ENCODE measurements at places on chromosomes 12 and 14.

DNA sequence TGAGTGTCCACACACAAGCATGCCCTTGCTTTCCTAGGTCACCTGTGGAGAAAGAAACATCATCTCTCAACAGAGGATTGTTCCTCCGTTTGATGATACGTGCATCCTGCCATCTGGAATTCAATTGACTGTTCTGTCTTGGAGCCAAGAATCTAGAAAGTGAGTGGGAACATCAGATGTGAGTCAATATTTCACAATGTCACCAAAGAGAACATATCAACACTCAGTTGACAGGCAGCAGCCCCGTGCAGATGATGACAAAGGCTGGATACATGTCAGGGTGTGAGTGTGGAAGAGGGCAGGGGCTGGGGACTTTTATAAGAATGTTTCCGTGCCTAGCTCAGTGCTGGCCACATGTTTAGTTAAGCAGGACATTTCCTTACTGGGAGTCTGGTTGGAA lies 76.1 kb downstream of the TBC1D30 start:
- DNase-seq, result no peak

GRCh38 chr12:49983892-49984291 lies 11.1 kb downstream of the AQP6 start:
- DNase-seq, result peak; percentile 41

GRCh38 chr12:120944645-120945217 lies 33.6 kb upstream of the HNF1A start:
- peak; percentile 28 for DNase-seq

DNA sequence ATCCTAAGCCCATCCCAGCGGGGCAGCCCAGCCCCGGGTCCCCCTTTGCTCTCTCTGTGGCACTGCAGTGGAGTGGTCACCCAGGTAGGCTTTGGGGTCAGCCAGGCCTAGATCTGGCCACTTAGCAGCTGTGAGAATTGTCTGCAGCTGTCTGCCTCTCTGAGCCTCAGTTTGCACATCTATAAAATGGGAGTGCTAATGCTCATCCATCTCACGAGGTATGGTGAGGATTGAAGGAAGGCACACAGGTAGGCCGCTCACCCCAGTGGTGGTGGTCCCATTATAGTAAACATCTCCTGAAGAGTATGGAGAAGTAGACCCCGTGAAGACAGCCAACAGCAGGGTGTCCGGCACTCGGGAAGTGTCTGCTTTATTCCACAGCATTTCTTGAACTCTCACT lies 9.2 kb downstream of the FOXN4 start:
- no peak for DNase-seq

GRCh38 chr12:112116232-112117060 lies 7.9 kb upstream of the NAA25 start:
- no peak for DNase-seq

- no peak for DNase-seq
Observed at GRCh38 chr12:105083031-105083430, 1.2 kb downstream of the ALDH1L2 start.

- DNase-seq, result no peak
Observed at GRCh38 chr12:46332260-46332659, 40.3 kb downstream of the SLC38A2 start.

DNA sequence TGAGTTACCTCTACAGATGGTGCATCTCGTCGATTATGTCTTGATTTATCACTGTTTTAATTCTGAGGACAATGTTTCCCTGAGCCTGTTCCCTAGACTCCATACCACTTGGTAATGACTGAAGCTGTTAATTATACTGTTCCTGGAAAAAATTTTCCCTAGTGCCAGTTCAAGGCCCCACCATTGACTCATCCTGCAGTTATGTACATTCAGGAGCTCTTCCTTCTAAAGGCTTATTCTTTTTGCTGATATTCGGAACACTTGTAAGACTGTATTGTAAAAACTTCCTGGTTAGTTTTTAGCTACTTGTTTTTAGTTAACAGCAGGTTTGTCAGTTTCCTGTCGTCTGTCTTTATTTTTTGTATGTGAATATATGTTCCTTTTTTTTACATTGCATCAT lies 30.4 kb upstream of the PPP2R5E start:
- peak; percentile 30 for DNase-seq

GRCh38 chr12:29844667-29845066 lies 60.9 kb upstream of the TMTC1 start:
- no peak for DNase-seq

DNA sequence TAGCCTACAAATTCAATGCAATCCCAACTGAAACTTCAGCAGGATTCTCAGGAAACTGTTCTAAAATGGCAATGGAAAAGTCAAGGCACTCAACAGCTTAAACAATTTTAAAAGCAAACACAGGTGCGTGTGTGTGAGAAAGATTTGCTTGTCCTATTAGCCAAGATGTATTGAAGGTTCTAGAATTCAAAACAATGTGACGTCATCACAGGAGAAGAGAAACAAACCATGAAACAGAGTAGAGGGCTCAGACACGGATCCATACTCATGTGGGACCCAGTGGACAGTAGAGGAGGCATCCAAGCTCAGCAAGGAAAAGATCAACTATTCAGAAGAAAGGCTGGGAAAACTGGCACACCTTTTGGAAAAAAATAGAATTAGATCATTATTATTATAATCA lies 152.8 kb upstream of the DHRS4 start:
- DNase-seq, result no peak

- no peak for DNase-seq
Observed at GRCh38 chr12:132067182-132067581, 76.9 kb downstream of the DDX51 start.

DNA sequence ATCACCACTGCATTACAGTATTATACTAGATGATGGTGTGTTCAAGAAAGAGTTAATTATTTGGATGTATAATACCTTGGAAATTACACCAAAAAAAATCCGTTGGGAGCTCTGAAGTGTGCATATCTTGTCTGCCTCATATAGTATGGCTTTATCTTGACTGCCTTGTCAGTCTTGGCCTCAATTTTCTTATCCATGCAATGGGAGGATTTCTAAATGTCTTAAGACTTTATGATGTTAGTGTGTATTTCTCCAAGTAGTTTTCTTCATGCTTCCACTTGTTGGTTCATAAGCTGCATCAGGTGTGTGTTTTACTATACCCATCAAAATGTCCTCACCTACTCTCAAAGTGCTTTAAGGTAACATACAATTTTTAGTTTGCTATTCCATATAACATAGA lies 84.6 kb downstream of the FGD4 start:
- DNase-seq, result no peak

DNA sequence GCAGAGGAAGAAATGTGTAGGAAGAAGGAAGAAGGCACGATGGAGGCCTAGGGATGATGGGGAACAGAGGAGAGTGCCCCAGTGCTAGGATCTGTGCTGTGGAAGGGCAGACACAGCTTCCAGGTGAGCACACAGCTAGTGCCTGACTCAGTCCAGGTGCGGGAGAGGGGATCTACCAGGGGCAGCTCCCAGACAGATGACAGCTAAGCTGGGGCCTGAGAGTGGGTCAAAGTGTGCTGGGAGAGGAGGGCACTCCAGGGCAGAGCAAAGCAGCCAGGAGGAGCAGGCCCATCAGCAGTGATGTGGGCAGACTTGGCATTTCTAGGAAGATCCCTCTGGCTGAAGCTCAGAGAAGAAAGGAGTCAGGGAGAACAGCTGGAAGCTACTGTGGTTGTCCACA lies 36.7 kb downstream of the LRTM2 start:
- no peak for DNase-seq

DNA sequence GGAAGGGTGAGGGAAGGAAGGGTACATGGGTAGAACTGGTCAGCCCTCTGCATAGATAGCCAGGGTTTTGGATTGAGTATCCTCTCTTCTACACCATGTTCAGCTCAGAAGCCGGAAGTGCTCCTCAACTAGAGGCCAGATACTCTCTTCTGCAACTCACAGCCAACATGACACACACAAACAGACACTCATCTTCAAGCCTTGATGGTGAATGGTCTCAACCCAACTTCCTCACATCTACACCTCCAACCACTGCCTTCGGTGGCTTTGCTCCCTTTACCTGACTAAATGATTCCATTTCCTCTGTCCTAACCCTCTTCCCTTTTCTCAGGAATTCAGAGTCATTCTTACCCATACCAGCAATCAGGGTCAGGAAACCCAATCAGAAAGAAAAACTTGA lies 7.6 kb upstream of the FKBP11 start:
- no peak for DNase-seq

DNA sequence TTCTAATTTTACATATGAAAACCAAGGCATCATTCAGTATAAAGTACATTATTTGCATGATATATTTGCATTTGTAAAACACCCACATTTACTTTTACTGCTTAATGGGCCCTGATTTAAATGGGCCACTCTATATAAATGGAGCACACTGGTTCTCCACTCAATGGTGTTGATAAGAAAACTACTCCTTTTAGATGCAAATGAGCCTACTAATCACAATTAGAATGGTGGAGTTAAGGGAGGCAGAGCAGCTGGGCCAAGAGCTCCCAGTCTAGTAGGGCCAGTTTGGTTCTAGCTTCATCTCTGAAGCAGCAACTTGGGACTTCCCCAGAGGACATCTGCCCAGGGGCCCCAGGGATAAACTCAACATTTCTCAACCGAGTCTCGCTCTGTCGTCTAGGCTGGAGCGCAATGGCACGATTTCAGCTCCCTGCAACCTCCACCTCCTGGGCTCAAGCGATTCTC lies 120.7 kb downstream of the FOXN3 start:
- no peak for DNase-seq

GRCh38 chr14:74480046-74480445 lies 13.1 kb downstream of the NPC2 start:
- DNase-seq, result no peak

DNA sequence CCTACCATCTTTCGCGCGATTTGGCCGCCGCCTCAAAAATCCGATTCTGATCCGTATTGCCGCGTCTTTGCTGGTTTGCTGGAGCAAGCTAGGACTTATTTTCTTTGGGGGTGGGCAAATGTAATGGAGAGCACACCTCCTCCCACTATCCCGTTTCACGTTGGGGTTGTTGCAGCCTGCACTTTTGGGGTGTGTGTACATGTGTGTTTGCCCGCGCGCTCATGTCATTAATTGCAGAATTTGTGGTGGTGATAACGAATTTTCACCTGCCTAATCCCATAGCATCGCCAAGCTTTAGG lies 657 bp downstream of the METAP2 start:
- DNase-seq, result no peak

DNA sequence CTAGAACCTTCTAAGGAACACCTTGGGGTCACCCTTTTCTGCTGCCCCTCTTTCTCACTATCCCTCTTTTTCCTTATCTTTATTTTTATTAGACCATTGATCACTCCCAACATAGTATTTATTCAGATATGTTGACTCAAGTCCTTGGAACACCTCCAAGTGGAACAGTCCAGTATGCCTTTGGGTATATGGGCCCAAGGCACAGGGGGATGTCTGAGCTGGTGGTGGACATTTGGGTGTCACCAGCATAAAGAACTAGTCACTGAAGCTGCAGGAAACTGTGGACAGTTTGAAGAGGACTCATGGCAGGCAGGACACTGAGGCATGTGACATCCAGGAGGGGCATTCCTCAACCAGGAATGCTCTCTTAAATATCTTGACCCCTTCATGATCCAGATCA lies 105.6 kb downstream of the VEZT start:
- DNase-seq, result no peak

DNA sequence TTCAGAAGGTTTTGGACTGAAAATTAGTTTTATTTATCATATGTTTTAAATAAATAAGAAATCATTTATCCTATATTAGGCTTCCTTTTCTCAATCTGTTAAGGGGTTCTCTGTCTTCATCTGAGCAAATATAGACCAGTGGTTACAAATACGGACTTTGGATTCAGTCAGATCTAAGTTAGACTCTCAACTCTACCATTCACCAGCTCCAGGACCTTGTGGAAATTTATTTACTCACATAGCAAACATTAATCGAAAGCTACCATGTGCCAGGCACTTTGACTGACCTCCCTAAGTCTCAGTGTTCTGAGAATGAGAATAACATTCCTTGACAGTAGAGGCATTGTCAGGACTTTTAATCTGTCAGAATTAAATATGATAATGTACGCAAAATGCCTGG lies 22.3 kb downstream of the KCNK10 start:
- no peak for DNase-seq

DNA sequence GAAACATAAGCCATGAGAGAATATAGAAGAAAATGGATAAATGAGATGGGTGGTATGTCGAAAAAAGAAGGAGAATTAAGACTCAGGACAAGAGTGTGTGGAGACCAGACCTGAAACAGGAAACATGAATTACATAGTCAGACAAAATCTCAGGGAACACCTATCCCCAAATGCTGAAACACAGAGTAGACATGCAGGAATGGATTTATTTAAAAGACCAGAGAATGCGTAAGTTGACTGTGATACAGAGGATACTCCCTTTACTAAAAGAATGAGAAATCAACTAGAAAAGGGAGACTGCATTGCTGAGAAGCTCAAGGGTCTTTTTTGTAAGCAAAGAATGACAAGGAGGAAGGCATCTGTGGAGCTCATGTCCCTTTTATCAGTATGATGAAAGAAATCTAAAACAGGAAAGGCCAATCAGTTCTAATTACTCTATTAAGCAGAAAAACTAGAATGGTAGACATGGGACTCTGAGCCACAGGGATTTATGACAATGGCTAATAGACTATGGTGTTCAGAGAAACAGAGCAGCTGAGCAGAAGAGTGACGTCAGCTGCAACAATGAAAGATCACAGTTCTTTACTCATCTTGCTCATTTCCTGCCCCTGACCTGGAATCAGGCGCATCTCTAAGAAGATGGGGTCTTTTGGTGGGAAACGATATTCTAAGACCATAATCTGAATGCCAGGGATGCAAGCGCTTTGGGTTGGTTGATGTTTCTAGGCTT lies 138.9 kb upstream of the DHRS4 start:
- DNase-seq, result no peak

DNA sequence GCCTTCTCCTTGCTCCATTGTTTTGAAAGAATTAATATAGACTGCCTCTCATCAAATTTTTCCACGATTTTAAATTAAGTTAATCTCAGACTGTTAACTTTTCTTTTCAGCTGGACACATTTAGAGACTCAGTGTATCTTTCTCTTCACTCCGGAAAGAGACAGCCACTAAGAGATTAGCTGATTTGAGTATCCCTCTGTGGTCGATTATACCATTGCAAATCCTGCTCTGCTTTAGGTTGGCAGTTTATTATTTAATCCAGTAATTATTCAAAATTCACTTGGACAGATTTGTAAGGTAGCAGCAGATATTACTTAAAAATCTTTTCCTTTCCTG lies 588 bp upstream of the TWF1 start:
- DNase-seq, result peak; percentile 49

DNA sequence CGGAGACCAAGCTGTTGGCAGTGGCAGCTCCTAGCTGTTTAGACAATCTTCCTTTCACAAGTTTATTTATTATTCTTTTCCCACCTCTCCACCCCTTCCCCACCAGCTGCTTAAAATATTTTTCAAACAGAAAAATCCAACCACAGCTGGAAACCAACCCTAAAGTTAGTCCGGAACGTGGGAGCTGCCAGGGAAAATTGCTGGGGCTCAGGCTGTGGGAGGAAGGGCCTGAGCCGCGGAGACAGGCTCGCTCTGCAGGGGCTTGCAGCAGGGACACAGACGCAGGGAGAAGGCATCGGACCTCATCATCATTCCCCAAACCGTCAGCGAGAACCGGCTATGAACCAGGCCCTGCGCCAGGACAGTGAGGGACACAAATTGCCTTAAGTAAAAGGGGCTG lies 16.1 kb upstream of the TMEM106C start:
- DNase-seq, result no peak

GRCh38 chr14:92924247-92924646 lies 1.3 kb downstream of the CHGA start:
- no peak for DNase-seq
